ENCODE measurements at places on chromosomes 1 and 21.

DNA sequence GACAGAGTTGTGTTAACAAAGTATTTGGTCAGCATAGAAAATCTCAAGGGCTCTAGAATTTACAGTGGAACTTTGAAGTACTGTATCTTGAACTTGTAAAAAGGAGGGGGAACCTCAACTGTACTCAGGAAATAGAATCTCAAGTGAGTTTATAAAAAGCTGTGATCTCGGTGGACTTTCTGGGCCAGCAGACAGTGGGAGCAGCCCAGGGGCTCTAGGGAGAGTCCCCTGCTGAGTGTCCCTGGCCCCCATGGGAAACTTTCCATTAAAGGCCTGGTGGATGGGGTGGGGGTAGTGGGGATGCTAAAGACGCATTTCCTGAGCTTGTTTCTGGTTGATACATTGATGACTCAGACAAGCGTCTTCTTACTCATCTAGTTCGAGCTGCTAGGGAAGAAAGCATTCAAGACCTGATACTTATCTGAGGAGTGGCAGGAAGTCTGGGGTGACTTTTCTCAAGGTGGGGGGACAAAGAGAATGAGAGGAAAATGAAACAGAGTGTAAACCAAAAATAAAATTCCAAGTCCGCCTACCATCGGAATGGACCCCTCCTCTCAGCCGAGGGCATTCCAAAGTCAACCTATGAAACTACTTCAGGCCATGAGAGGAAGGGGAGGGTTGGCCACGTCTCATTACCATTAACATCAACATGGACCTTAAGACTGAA, 65.5 kb downstream of the NID1 start:
- DNase-seq = no peak

DNA sequence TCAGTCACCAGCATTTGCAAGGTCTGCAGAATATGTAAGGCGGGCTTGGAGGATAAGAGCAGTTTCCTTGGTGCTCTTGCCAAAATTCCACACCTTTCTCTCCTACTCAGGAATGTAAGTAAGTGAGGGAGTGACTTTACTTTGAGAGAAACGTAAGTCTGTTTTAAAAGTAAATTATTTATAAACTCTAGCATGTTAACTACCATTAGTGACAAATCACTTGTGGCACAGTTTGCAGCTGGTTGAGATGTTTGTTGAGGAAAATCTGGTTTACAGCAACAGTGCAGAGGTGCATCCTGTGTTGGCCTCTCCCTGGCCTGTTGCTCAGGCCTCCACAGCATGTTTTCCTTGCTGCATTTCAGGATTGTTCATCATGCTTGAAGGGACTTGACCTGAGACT, 8.5 kb downstream of the CGN start:
- no peak for DNase-seq

- no peak for DNase-seq
Measured at GRCh38 chr1:247334378-247335133, 2.9 kb upstream of the ZNF496 start.

- no peak for DNase-seq
Measured at GRCh38 chr1:119617751-119618691, 30.0 kb downstream of the ZNF697 start.

GRCh38 chr1:42963378-42964043, 4.8 kb upstream of the SLC2A1 start:
- DNase-seq = no peak
